Ureter (tissue), 1 donor: ENCODE measurements at places on chromosomes 7 and 10.

DNA sequence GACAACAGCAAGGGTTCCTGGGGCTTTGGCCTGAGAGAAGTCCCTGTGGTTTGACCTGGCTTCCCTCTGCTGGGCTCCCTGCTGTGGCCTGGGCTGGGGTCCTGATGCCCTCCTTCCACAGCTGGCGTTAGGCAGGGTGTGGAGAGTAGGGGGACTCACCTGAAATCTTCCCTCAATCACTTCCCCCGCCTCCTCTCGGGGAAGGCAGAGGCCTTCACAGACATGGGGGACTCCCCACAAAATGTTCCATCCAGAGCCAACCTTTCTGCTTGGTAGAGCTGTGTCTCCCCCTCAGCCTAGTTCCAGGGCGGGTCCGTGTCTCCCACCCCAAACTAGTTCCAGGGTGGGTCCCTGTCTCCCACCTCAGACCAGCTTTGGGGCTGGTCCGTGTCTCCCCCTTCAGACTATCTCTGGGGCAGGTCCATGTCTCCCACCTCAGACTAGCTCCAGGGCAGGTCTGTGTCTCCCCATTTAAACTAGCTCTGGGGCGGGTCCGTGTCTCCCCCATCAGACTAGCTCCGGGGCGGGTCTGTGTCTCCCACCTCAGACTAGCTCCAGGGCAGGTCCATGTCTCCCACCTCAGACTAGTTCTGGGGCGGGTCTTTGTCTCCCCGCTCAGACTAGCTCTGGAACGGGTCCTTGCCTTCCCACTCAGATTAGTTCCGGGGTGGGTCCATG lies 2.2 kb downstream of the PVRIG start:
- no peak for DNase-seq

DNA sequence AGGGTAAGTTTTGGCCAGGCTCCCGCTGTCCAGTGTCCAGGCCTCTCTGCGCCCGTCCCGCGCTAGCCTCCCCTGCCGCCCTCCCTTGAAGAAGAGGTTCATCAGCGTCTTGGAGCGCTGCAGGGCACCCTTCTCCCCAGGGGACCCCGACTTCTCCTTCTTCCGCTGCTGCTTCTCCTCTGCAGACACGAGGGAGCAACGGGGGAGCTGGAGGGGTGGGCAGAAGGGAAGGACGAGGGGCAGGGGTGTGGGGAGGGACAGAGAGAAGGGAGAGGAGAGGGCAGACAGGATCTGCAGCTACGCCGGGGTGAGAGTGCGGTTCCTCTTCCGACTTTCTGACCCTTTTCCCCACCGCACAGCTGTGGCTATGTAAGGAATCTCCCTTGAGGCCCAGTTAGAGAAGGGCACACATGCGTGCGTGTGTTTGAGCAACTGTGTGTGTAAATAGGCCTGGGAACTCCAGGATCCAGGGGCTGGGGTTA lies 12.8 kb downstream of the PDZD7 start:
- DNase-seq: no peak

GRCh38 chr7:38476764-38477163 lies 154.4 kb downstream of the AMPH start:
- DNase-seq: no peak

DNA sequence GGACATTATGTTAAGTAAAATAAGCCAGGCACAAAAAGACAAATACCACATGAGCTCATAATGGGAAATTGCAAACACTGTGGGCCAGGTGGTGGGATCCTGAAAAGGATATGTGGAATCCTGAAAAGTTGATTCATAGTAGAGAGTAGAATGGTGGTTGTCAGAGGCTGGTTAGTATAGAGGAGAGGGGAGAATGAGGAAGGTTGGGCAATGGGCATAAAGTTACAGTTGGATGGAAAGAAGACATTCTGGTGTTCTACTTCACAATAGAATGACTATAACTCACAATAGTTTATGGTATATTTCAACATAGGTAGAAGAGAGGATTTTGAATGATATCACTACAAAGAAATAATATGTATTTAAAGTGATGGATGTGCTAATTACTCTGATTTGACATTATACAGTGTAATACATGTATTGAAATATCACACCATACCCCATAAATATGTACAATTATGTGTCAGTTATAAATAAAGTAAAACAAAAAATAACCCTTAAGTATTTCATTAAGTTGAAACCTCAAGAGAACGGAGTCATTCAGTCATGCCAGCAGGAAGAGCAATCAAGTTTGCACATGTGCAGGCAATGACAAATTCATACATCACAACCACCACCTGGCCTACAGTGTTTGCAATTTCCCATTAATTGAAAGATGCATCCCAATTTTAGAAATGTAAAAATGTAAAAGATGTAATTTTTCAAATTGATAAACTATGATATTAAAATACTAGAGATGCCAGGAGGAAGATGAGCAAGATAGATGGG lies 156.7 kb downstream of the MAGI2 start:
- DNase-seq: no peak

DNA sequence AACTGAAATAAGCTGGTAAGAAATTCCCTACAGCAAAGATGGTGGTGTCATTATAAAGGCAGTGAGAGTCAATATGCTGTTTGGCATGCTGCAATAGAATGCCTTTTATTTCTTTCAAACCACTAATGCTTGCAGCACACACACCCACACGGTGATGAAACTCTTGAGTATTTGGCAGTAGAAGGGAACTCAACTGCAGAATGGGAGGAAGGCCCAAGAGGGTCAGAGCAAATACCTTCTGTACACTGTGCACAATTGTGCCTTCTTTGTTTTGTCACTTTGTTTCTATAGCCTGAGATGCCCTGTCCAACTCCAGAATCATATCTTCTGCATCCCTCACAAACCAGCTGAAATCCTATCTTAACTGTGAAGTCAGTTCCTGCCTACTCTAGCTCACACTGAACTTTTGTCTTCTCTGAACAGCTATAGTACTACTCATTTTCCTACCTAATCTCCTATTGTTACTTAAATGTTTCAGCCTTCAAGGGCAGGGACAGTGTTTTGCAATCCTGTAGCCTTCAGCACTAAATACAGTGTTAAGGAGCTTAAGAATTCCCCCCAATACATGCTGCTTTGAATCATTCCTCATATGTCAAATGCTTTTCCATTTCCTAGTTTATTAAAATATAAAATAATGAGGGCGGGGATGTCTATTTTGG lies 22.2 kb downstream of the MMS19 start:
- peak; percentile 8 for DNase-seq

DNA sequence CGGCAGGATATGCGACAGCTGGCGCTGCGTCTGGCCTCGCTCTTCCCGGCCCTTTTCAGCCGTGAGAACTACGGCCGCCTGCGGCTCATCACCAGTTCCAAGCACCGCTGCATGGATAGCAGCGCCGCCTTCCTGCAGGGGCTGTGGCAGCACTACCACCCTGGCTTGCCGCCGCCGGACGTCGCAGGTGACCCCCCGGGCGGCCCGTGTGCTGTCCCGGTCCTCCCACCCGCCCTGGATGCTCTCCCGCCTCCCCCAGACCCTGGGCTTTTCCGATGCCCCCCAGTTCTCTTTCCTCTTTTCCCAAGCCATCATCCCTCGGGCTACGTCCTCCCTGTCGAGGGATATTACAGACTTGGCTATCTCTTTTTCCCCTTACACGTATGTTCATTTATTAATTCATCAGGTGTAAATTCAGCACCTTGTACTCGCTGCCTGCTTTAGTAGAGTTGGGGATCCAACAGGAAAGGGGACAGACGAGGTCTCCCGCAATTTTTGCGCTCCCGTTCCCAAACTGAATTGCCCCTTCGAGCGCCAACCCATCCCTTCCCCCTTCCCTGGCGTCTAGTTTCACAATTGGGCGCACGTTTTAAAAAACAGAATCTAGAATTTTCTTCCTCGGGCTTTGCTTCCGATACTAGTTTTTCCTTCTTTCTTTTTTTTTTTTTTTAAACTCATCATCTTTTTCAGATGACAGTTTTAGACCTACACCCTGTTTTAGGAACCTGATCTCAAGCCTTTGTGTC lies 846 bp downstream of the MINPP1 start:
- DNase-seq: no peak

DNA sequence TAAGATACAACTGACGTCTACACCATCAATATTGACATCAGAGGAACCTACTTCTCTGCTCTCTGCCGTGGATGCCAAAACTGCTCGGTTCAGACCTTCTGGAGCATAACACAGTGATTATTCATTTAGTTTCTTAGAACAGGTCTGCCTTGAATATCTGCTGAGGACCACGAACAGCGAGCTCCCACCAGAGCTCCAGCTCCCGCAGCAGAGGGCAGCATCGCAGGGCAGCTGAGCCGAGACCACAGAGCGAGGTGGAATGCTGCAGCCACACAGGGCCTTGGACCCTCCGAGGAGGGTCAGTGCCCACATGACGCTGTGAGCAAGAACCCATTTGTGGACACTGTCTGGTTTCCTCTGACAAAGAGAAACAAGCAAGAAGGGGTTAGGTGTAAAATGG lies 6.8 kb downstream of the VIPR2 start:
- no peak for DNase-seq

DNA sequence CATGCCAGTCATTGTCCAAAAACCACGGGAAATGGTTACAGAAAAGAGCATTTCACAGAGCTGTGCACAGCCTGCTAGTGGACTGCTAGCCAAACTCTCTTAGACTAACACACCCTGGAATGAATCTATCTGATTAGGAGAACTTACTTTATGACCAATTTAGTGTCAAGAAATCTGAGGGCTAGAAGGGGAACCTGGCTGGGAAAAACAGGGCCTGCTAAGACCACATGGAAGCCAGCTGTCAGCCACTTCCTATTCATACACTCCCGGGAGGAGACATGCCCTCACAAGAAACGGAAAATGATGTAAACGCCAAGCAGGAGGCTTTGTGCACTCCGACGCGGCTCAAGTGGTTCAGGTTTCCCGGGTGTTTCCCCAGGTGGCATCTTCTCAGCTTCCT lies 54.8 kb downstream of the MPP7 start:
- no peak for DNase-seq

DNA sequence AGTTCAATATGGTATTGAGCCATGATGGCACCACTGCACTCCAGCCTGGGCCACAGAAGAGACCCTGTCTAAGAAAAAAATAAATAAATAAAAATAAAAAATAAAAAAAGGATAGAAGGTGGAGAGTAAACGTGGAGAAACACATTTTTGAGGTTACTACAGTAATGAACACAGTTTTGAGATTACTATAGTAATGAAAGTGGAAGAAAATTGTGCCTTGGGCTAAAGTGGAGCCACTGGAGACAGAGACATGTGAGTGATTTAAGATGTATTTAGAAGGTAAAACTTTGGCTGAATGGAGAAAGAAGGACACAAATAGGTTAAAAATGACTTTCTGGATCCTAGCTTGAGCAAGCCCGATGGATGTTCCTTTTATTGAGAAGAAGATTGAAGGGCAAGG lies 76.8 kb downstream of the HGF start:
- no peak for DNase-seq

DNA sequence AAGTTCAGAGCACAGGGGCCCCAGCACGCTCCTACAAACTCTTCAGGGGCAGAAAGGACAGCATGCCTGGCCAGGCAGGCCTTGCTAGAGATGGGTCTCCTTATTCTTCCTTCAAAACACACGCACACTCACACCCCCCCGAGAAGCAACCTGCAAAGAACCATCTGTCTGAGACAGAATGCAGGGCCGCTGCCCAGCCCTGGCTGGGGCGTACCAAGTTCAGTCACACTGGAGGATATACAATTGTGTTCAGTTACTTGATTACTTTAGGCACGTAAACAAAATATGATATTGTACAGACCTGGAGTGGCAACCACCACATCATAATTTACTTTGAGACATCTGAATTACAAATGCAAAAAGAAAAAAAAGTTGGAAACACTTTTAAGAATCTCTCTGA lies 5.7 kb downstream of the FAM53B start:
- DNase-seq: no peak

DNA sequence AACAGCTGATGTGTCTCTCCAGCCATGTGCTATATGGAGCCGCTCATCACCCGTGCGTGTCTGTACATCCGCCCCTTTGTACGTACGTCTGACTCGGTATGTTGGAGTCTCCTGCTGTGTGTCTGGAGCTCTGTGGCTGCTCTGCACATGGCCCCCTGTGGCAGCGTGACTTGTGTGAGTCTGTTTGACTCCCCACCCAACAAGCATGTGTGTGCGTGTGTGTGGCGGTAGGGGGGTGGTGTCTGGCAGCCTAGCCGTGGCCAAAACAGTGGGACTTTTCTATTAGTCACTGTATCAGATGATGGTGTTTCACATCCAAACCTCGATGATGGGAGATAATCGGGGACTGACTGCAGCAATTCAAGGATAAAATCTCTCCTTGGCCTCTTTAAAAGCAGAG lies 94.1 kb downstream of the COL13A1 start:
- DNase-seq: no peak

- DNase-seq: no peak
Observed at GRCh38 chr10:132465193-132465888, 68.3 kb downstream of the PWWP2B start.

GRCh38 chr7:143882020-143882603 lies 19.9 kb downstream of the TCAF1 start:
- DNase-seq: peak; percentile 64
